ENCODE measurements at places on chromosomes 5 and 9.

DNA sequence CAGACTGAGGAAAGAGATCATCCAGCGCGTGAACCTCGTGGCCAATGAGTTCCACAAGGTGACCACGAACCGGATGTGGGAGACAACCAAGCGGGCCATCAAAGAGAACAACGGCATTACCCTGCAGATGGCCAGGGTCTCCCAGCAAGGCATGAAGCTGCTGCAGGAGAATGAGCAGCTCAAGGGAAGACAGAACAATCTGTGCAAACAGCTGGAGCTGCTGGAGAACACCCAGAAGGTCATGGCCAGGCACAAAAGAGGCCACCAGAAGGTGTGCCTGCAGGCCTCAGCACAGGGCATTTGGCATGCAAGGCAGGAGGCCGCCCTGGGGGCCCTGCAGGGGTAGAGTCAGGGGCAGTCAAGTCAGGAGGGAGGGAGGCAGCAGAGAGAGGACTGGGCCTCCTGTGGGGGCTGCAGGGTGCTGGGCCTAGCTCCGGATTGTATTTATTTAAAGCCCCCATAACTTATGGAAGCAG is 4.2 kb downstream of the PTRH1 start:
- DNase-seq: peak; percentile 90

- no peak for DNase-seq
Observed at GRCh38 chr9:18890372-18890771, 142.6 kb downstream of the SAXO1 start.

- no peak for DNase-seq
Observed at GRCh38 chr9:129121483-129121882, 10.3 kb downstream of the PTPA start.

DNA sequence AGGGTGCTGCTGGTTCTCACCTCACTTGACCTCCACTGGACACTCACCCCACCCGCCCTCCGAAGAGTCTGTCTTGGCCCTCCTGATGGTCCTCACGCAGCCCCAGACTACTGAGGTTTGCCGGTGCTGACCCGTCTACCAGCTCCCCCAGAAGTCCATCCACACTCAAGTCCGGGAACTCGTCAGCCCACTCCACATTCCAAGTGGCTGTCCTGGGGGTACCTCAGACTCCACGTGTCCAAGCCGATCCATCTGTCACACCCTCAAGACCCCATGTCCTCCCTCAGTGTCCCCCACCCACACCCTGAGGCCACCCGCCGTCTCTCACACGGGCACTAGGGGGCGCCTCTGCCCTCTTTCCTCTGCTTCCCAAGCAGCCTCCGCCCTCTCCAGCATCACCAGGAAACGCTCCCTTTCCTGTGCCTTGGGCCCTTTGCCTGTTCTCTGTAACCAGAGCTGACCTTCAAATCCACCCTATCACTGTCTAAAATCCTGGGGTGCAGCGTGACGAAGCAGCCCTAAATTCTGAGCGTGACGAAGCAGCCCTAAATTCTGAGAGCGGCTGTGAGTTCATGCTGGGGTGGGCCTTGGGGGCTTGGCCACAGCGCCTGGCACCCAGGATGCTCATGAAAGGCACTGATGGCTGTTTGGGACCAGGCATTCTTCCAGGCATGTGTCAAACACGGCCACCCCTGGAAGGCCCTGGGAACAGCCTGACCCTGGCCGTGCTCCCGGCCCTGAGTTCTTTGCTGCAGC is 95.7 kb downstream of the KCNT1 start:
- DNase-seq: no peak

Data from CMK (cell line).